ENCODE measurements at places on chromosomes 12 and 14.
A peak's percentile ranks its signal among the peaks of the same experiment; 100 is the strongest.

DNA sequence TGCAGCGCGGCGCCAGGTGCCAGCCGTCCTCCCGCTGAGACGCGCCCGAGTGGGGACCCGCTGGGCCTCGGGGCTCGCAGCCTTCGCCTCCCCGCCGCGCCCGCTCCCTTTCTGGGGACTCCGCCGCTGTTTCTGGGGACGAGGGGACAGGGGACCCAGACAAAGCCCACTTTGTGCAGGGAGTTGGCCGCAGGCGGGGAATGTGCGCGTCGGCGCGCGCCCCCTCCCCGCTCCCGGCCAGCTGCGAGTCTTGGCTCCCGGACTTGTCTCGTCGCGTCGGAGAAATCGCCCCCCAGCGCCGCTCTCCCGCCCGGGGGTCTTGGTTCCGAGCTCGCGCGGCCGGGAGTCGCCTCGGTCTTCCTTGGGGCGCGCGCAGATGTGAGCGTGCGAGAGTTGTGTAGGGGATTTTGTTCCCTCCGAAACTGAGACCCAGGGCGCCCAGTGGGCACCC, 717 bp downstream of the VASH1 start:
- no peak for DNase-seq

- DNase-seq, result no peak
These were observed 280.2 kb downstream of the CACNA1C start for GRCh38 chr12:2332947-2333346.

DNA sequence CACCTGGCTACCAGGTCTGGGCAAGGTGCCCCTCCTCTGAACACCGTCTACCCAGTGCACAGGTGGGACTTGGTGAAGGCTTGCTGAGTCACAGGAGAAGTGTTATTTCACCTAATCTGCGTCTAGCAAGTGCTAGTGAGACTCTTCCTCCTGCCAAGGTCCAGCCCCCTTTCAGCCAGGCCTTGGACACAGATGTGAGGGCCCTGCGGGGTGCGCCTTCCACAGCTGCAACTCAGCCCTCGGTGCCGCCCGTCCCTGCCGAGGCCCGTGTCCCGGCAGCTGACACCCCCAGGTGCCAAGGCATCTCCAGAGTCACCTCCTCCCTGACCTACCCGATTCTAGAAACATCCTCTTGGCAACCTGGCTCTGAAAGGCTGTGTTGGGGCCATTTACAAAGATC, 55.1 kb downstream of the PRIMA1 start:
- DNase-seq, result no peak

DNA sequence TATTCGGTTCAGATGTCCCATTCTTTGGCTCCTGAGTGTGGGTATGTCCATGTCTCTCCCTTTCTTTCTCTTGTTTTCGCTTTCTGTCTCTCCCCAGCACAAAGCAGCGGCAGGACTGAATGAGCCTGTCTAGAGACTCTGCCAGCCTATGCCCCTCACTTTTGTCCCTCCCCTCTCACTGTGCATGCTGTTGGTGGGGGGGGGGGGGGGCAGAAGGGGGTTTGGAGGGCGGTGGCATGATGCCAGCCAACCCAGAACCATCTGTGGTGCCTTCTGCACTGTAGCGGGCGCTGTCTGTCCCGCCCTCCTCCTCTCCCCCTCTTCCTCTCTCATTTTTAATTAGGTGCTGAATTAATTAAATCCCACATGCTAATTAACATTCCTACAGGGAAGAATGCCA, 17.7 kb downstream of the NGDN start:
- DNase-seq, result no peak

GRCh38 chr14:47044841-47045240, 393.3 kb upstream of the RPL10L start:
- DNase-seq, result peak; percentile 21

All from renal cortex interstitium (tissue), 15 donors.